ENCODE measurements at places on chromosomes 13 and 19.

DNA sequence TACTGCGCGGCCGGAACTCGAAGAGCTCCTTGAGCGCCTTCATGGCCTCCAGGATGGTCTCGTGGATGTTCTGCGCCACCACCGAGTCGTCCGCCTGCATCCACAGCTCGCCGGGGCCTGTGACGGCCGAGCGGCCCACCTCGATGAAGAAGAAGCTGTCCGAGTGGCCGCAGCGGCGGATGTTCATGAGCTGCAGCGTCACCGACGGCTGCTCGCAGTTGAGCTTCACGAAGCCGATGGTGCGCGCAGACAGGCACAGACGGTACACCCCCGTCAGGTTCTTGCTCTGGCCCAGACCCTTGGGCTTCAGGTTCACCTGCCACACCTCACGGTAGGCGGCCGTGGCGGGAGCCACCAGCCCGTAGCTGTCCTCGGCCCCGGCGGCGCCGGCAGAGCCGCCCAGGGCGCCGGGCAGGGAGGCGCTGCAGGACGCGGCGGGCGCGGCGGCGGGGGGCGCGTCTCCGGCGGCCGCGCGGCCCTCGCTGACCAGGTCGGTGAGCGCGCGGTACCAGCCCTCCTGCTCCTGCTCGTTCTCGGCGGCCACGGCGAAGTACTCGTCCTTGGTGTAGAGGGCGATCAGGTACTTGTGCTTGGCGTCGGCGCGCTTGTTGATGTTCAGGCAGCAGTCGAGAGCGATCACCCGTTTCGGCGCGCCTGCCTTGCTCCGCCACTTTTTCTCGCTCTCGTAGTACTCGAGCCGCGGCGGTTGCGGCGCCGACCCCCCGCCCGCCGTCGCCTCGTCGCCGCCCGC lies 1.1 kb downstream of the IRS2 start:
- peak; percentile 56 for DNase-seq

- DNase-seq, result no peak
Observed at GRCh38 chr13:97261254-97262005, 39.3 kb downstream of the MBNL2 start.

- no peak for DNase-seq
Observed at GRCh38 chr13:108342369-108343289, 73.1 kb downstream of the TNFSF13B start.

DNA sequence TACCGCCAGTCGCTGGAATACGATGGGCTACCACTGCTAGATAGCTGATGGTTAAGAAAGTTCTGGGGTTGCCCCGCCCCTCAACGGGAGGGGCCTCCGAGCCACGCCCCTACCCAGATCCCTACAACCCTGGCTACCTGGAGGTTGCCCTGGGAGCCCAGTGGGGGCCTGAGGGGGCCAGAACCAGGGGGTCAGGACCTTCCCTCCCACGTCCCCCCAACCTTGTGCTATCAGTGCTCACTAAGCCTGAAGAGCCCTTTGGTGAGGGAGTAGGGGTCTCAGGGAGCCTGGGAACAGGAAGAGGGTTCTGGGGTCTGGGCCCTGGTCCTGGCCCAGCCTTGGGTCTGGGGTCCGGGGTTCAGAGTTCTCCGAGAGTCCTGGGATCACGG lies 8.9 kb downstream of the OCEL1 start:
- peak; percentile 49 for DNase-seq

GRCh38 chr13:39684531-39685137 lies 29.2 kb downstream of the COG6 start:
- no peak for DNase-seq

- DNase-seq, result no peak
Observed at GRCh38 chr19:1466018-1466460, 13.0 kb downstream of the C19orf25 start.

DNA sequence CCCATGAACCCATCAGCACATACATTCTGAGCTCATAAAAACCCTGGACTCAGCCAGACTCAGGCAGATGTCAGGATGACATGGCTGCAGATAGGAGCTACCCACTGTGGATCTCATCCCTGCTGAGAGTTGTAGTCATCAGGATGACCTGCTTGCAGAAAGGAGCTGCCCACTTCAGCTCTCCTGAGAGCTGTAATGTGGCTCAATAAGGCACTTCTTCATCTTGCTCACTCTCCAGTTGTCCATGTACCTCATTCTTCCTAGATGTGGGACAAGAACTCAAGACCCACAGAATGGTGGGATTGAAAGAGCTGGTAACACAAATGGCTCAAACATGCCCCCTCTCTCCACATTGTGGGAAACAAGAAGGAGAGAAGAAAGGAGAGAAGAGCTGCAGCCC lies 58.2 kb downstream of the SLITRK1 start:
- no peak for DNase-seq

DNA sequence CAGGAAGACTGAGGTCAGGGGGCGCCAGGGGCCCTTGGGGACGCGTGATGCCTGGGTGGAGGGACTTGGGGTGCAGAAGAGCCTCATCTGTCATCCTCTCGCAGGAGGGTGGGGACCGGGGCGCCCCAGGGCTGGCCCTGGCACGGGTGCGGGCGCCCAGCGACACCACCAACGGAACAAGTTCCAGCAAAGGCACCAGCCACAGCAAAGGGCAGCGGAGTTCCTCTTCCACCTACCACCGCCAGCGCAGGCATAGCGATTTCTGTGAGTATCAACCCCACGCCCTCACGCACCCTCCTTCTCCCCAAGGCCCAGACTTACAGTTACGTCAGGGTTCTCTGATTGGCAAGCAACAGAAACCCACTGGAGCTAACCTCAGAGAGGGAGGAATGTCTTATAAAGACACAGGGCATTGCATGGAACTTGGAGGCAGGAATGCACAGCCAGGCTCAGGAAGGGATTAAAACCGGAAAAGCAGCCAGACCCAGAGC lies 29.4 kb downstream of the MARK4 start:
- DNase-seq, result no peak

- no peak for DNase-seq
Observed at GRCh38 chr13:70034286-70034685, 73.3 kb upstream of the ATXN8OS start.

- no peak for DNase-seq
Observed at GRCh38 chr13:48266150-48266549, 33.1 kb downstream of the ITM2B start.

GRCh38 chr13:30774214-30774730 lies 38.9 kb downstream of the ALOX5AP start:
- DNase-seq, result peak; percentile 55

DNA sequence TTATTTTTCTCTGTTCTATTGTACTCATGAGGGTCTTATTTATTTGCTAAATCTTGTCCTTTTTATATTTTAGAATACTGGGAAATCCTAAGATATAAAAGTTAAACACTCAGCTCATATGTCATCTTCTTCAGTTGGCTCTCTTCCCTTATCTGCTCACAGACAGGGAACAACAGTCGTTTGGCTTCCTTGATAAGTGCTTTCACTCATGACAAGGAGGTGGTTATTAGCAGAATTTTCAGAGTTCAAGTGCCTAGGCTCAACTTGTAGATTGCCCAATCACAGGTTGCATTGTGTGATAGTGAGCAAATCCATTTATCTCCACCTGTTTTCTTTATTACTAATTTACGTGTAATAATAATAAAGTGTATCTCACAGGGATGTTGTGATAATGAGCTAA lies 620.3 kb upstream of the PCDH20 start:
- DNase-seq, result no peak

- no peak for DNase-seq
Observed at GRCh38 chr13:36493046-36493445, 60.8 kb downstream of the CCNA1 start.

- no peak for DNase-seq
Observed at GRCh38 chr19:14563989-14564651, 7.7 kb downstream of the NDUFB7 start.

DNA sequence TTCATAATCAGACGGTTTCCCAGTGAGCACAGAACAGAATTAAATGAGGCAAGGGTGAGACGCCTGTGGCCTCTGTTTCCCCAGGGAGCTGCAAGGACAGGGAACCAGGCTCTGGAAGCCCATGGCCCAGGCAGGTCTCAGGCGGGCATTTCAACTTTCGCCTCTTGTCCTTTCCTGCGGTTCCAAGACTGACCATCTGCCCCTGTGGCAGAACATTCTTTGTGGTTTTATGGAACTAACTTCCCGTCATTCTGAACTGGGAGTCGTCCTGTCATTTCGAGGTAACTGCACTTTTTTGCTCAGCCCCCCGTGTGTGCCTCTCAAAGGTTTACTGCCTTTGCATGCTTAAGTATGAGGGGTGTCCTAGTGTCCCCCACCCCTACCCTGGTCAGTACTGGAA lies 70.9 kb downstream of the KL start:
- no peak for DNase-seq

Data from stimulated activated effector memory CD8-positive, alpha-beta T cell treated with anti-CD3 and anti-CD28 coated beads, Interleukin-12 subunit alpha, Interleukin-12 subunit beta, amount 100 ng/mL, for 72 hours (primary cell).